ENCODE measurements at places on chromosomes 1 and 21. TPM values are rescaled to one million over a fixed set of nuclear protein-coding genes. Genes with fewer than 3 reads are reported as not detected.

Gene S100A7
- total RNA-seq, result not detected

Gene CRABP2
- total RNA-seq, result not detected

Gene ATAD3C
- under 0.01 TPM for total RNA-seq

Gene RGS18
- not detected for total RNA-seq

Gene IL24
- not detected for total RNA-seq

Gene KDM1A
- total RNA-seq, result 87.4 TPM

Gene SPRR2A
- total RNA-seq, result not detected

Gene WDR64
- not detected for total RNA-seq

Gene MROH9
- not detected for total RNA-seq

Gene LDLRAP1
- total RNA-seq, result 13.1 TPM

Gene DSCAM
- total RNA-seq, result under 0.01 TPM

Gene ASTN1
- total RNA-seq, result not detected

Gene FMN2
- total RNA-seq, result not detected

Gene CELA3B
- total RNA-seq, result not detected

Gene ELAVL4
- total RNA-seq, result not detected

Gene FMOD
- total RNA-seq, result 3.7 TPM

Gene LMX1A
- not detected for total RNA-seq

Gene CRP
- not detected for total RNA-seq

Gene GPR3
- under 0.01 TPM for total RNA-seq

Gene IPO9
- total RNA-seq, result 15.7 TPM

All from lung microvascular endothelial cell (primary cell).